ENCODE measurements at places on chromosomes 6 and 20.

GRCh38 chr6:151811081-151811480, 3.6 kb downstream of the ESR1 start:
- peak; percentile 54 for DNase-seq

DNA sequence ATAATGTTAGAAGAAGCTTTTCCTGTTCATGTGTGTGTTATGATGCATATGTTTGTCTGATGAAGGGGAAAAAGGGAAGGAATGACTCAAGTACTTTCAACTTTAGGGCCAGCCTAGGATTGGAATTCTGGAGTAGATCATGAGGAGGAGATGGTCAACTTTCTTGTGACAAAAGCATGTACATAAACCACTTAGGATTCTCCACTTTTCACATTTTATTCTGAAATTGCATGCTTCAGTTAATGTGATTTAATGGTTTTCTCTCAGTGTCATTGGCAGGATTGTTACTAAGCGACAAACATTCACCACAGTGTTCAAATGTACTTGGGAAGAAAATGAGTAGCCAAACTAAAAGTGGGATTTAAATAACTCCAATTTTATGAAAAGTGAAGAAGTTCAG, 80.1 kb downstream of the UTRN start:
- DNase-seq = peak; percentile 72

DNA sequence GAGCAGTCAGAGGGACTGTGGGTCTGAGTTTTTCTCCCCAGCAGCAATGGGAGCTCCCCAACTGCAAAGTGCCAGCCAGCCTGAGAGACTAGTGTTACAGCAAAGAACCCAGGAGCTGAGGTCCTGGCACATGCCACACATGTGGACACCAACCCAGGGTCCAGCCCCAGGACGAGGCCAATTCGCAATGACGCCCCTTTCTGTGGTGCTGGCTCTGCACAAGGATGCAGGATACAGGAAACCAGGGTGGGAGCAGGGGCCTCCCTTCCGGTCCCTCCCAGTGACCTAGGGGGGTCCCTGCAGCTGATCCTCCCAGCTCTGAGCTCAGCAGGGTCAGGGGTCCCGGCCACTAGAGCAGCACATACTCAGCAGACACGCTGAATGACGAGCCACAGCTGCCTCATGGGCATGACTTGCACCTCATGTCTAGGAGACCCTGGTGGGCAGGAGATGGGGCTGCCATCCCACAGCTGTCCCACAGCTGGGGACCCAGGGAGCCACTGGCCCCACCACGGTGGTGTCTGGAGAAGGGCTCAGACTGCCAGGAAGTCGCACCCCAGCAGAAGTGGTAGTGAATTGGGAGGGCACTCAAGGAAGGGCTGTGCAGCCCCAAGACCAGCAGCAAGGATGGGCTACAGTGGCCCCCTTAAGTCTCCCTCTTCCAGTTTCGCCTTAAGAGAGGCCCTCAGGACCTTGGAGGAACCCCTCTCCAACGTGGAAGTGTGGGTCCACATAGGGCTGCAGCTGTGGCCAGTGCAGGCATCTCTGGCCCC, 3.6 kb downstream of the ARFRP1 start:
- DNase-seq = no peak

DNA sequence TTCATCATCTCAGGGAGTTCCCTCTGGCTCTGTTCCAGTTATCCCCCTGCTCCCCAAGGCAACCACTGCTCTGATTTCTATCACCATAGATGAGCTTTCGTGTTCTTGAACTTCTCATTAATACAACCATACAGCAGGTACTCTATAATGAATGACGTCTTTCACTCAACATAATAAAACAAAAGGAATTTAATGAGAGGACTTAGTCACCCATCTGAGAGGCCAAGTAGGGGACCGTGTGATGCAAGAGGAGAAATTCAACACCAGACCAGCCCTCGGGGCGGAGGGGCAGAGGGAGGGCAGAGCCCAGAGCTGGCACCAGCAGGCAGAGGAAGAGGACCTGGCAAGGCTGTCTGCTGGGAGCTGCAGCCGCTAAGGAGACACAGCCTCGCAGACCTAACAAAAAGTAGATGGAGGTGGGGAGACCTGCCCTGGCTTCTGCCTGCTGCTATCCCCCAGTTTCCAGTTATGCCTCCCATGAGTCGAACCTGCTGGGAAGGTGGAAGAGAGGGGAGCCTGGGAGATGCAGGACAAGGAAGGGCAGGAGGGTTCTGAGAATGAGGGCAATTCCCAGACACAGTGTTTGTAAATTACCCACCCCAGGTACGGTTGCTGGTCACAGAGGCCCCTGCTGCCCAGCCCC, 13.8 kb downstream of the CCN5 start:
- peak; percentile 41 for DNase-seq

- DNase-seq = no peak
These were observed 522.8 kb upstream of the AGPAT4 start for GRCh38 chr6:161796681-161797080.

DNA sequence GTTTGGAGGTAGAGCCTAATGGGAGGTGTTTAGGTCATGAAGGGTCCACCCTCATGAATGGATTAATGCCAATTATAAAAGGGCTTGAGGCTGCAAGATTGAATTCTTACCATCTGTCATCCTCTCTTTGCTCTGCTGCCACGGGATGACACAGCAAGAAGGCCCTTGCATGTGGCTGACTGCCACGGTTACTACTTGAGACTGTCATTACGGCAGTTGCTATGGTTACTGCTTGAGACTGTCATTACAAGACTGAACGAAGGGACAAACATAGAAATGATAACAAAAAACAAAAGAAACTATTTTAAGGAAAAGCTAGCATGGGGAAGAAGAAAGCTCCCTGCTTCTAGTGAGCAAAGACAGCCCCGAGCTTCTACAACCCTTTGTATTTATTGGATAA, 715.0 kb downstream of the TFAP2A start:
- DNase-seq = no peak

DNA sequence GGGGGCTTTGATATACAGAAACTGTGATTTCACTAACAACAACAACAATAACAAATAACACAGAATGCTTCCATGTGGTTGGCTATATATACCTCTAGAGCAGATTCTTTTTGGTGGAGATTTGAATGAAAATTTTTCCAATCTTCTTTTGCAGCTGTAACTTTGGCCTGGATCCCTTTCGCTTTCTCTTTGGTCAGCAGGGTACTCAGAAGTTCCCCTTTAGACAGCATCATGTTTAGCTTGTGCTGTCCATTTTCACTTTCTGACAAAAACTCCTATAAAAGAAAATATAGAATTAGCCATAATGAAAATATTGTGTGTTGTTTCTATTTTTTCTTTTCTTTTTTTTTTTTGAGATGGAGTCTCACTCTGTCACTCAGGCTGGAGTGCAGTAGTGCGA, 264.2 kb downstream of the SYNE1 start:
- peak; percentile 35 for DNase-seq

DNA sequence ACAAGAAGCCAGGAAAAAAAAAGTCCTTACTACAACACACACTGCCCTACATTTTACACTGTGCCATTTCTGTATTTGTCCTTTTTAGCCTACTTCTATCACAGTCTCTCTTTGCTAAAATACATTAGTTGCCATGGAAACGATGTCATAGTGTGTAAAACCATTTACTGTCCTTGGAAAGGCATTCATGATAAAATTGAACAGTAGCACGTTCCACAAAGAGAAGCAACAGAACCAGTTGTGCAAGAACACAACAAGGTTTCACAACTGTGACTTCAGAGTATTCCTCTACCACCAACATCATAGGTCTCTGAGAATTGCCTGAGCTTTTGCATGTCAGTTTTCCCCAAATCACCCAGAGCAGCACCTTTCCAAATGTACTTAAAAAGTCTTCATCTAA, 20.5 kb downstream of the FYN start:
- DNase-seq = peak; percentile 64

GRCh38 chr20:51469046-51469445, 73.5 kb downstream of the NFATC2 start:
- no peak for DNase-seq

- DNase-seq = peak; percentile 31
These were observed 24.0 kb upstream of the HDAC2 start for GRCh38 chr6:113994934-113995342.

DNA sequence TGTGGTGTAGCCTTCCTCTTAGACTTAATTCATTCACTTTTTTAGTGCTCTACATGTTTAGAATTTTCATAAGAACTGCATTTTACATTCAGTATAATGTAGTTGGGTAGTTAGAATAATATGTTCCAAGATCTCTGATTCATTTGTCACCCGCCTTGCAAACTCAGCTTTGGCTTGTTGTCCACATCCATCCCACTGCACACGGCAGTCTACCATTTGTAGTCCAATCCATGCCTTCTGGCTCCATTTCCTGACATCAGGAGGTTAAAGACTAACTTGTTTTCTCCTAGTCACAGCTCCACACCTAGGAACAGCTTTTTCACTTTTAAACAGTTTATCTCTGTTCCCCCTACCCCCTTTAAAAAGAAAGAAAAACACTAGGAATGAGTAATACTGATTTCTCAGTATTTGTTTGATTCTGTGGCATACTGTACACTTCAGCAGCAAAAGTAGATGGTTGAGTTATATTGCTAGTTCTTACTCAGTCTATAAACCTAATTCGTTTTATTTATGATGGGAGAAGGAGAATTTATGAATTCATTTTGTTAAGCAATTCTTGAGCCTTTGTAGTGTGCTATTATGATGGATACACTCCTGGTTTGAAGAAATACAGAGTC, 180.9 kb downstream of the ARID1B start:
- DNase-seq = no peak

- peak; percentile 36 for DNase-seq
These were observed 698 bp downstream of the FAM210B start for GRCh38 chr20:56359212-56360132.

- peak; percentile 47 for DNase-seq
These were observed 40.9 kb downstream of the ZFP64 start for GRCh38 chr20:52150440-52151258.

DNA sequence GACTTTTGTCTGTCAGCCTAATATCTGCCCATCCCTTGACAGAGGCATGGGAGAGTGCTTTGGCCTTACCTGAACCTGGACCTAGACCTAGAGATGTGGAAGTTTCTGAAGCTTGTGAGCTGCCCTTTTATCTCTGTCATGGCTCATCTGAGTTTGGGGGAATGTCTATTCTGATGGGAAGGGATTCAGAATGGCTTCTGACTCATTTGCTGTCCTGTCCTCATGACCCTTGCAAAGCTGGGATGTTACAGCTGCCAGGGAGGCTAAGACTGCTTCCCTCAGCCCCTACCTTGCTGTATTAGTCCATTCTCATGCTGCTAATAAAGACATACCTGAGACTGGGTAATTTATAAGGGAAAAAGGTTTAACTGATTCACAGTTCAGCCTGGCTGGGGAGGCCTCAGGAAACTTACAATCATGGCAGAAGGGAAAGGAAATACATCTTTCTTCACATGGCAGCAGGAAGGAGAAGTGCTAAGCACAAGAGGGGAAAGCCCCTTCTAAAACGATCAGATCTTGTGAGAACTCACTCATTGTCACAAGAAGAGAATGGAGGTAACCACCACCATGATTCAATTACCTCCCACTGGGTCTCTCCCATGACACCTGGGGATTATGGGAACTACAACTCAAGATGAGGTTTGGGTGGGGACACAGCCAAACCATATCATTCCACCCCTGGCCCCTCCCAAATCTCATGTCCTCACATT, 252.2 kb downstream of the ERMARD start:
- DNase-seq = peak; percentile 55

GRCh38 chr6:27334141-27334540, 22.1 kb upstream of the POM121L2 start:
- DNase-seq = no peak

- peak; percentile 42 for DNase-seq
These were observed 398.8 kb downstream of the ESR1 start for GRCh38 chr6:152206072-152206818.

GRCh38 chr20:52268184-52268749, 76.7 kb upstream of the ZFP64 start:
- no peak for DNase-seq

- peak; percentile 97 for DNase-seq
These were observed 251.6 kb upstream of the TAB2 start for GRCh38 chr6:149065658-149066556.

DNA sequence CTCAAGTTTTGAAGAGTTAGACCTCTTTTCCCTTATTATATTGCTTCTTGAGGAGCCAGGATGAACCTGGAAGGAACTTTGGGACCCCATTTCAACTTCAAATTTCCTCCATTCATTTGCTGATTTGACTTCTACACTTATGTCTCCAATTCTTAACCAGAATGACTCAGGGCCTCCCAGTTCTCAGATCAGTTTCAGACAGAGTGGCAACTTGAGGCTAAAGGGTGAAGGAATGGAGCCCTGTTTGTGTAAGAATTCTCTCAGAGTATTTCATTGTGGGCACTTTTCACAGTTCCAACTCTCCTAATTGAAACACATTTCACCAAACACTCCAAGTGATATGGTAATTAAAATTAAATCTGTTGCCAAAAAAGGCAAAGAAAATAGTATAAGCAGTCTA, 109.0 kb upstream of the FLRT3 start:
- no peak for DNase-seq

- no peak for DNase-seq
These were observed 14.2 kb upstream of the PPP1R16B start for GRCh38 chr20:38791291-38791690.

DNA sequence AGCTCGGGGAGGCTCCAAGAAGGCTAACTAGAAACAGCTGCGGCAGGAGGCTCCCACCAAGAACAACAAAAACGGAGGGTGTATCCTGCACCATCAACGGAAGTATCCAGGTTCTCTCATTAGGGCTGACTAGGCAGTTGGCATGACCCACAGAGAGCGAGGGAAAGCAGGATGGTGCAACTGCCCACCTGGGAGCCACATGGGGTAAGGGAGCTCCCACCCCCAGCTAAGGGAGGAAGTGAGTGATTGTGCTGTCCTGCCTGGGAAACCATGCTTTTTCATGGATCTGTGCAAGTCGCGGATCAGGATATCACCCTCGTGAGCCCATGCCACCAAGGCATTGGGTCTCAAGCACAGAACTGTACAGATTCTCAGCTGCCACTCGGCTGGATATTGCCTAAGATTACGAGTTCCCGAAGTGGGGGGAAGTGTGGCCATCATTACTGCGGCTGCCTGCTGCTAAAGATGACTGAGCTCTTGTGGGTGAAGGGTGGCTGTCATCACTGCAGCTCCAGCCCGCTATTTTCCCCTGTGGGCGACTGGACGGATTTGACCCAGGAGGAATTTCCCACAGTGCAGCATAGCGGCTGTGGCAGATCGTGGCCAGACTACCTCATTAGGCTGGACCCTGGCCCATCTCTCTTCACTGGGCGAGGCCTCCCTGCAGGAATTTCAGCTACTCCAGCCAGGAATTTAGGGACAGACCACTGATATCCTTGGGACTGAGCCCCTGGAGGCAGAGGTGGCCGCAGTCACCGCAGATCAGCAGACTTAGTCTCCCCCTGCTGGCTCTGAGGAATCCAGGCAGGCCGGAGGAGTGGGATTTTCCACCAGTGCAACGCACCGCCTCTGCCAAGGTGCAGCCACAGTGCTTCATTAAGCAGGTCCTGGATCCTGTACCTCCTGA, 515.7 kb downstream of the FRK start:
- DNase-seq = no peak

- DNase-seq = no peak
These were observed 16.1 kb downstream of the CSNK2A1 start for GRCh38 chr20:527571-527886.

- DNase-seq = no peak
These were observed 9.8 kb downstream of the SPATA2 start for GRCh38 chr20:49905415-49906091.

- no peak for DNase-seq
These were observed 74.1 kb downstream of the TPBG start for GRCh38 chr6:82437701-82438100.
